AML-193 (cell line): ENCODE measurements at places on chromosomes 13 and 19.

GRCh38 chr13:85009447-85009846, 789.8 kb downstream of the SLITRK6 start:
- no peak for DNase-seq

DNA sequence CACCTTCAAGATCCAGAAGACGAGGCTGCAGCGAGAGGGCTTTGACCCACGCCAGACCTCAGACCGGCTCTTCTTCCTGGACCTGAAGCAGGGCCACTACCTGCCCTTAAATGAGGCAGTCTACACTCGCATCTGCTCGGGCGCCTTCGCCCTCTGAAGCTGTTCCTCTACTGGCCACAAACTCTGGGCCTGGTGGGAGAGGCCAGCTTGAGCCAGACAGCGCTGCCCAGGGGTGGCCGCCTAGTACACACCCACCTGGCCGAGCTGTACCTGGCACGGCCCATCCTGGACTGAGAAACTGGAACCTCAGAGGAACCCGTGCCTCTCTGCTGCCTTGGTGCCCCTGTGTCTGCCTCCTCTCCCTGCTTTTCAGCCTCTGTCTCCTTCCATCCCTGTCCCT, 7.0 kb upstream of the PGLS start:
- no peak for DNase-seq

DNA sequence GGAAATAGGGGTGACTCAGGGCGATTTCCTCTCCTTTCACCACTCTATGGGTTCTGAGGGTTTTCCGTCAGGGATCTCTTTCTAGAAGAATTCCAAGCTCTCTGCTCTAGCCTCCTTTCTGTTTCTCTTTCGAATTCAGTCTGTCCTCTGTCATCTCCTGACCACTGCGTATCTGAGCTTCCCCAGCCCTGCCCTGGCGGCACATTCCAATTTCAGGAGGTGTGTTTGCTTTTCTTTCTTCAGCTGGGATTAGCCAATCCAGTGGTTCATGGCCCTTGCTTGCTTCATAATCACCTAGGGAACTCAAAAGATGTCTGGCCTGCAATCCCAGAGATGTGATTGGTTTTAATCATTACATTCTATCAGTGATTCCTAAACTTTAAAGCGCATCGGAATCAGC, 9.4 kb downstream of the IFNL2 start:
- no peak for DNase-seq

GRCh38 chr19:48900477-48901406, 630 bp downstream of the NUCB1 start:
- DNase-seq, result no peak
